ENCODE measurements at places on chromosomes 16 and 17.

GRCh38 chr16:89823087-89823823 lies 5.0 kb upstream of the SPIRE2 start:
- DNase-seq = no peak

- no peak for DNase-seq
Measured at GRCh38 chr16:54942353-54942943, 11.8 kb downstream of the IRX5 start.

- no peak for DNase-seq
Measured at GRCh38 chr17:58267347-58268324, 13.1 kb downstream of the MPO start.

- no peak for DNase-seq
Measured at GRCh38 chr17:28394337-28395116, 11.5 kb downstream of the SLC46A1 start.

GRCh38 chr17:68512960-68513474 lies 787 bp downstream of the PRKAR1A start:
- DNase-seq = no peak

DNA sequence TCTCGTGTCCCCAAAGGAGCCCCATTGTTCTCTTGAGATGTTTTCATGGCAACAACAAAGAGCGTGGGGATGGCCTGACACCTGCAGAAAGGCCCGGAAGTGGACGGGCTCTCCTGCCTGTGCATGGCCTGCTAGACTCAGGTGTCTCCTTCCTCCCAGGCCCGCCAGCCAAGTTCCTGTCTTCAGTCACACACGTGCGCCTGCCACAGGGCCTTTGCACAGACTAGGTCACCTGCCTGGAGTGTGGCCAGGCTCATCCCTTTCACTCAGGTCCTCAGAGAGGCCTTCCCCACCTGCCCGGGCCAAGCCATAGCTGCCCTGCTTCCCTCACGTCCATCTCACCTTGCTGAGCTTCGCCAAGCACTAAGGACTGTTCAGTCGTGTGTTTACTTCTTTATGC lies 300.9 kb downstream of the FOXL1 start:
- DNase-seq = no peak

DNA sequence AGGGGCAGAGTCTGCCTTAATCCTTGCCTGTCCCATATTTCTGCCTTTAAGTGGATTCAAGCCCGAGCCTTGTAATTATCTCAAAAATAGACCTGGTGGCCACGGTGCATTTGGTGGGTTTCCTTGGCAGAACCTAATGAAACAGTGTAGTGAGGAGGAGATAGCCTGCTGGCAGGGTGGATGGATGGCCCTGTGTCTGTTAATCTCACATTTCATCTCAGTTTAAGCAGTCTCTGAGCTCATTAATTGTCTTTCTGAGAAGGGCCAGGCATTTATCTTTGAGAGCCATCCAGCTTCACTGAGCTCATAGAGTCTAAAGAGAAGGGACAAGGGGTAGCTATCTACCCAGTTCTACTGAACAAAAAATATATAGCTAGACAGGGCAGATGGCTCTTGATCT lies 364.0 kb upstream of the EEF2KMT start:
- DNase-seq = no peak

GRCh38 chr17:67466251-67466796 lies 89.2 kb downstream of the PITPNC1 start:
- DNase-seq = no peak

GRCh38 chr16:83085660-83086059 lies 458.9 kb downstream of the CDH13 start:
- no peak for DNase-seq

DNA sequence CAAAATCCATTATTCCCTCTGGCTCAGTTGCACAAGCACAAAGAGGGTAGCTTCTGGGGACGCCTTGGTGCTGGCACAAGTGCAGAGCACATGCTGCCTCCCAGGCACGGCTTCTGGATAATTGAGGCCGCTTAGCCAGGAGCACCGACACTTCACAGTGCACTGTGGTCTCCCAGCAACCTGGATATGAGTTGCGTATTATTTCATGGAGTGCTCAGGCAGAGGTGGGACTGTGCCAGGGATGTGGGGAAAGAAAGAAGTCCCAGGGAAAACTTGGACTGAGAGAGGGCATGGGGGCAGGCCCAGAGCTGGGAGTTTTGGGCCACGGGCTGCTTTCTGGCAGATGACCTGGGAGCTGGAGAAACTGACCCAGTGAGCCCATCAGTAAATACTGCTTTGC lies 37.5 kb downstream of the MPRIP start:
- no peak for DNase-seq

DNA sequence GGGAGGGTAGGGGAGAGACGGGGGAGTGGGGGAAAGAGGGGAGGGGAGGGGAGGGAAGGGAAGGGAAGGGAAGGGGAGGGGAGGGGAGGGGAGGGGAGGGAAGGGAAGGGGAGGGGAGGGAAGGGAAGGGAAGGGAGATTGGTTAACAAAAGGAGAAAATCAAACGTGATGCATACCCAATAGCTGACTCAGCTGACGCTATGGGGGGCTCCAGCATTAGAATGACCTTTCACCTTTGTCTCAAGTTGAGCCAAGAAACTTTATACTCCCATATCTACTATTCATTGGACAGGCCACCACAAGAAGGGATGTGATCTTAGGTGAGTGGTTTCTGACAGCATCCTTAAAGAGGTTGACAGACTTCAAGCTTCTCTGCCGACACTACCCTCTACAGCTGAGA lies 432.8 kb upstream of the CDH5 start:
- no peak for DNase-seq

DNA sequence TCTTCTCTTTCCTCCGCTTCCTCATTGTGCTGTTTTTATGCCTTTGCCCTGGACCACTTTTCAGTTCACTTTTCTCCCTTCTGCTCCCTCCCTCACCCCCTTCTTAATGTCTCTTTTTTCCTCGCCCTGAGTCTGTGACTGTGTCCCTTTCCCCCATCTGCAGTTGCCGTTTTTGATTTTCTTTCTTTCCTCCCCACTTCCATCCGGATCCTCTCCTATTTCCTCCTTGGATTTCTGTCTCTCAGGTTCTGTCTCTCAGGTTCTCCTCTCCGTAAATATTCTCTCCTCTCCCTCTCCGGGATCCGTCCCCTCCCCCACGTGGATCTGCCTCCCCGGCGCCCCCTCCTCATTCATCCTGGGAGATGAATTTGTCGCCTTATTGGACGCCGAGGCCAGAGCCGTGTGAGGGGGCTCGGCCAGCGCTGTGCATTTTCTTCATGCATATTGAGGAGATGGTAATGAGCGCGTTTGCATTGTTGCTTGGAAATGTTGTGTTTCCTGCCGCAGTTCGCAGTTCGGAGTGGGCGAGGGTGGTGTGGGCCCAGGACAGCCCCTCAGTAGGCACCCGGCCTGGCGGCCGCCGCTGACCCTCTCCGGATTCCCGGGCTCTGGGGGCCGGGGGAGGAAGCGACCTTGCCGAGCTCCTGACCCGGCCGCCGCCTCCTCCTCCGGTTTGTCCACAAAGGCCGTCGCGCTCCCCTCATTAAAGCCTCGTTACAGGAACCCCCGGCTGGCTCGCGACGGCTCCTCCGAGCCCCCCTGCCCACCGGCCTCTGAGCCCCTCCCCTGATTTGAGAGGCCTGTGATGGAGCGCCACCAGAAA lies 4.5 kb upstream of the IRX3 start:
- DNase-seq = no peak

DNA sequence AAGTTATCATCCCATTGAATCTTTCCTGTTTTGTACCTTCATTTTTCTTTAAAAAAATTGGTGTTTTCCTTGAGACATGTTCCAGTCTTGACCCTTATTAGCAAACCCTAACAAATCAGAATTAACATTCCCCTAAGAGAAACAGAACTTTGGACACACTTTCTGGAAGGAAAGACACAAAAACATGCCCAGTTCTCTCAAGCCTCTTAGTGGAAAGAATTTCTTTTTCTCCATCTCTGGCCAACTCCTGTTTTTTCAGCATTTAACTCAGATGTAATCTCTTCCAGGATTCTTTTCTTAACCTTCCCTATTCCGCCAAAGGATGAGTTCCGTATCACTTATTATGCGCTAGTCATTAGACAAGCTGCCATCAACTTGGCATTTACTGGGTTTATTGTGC lies 23.9 kb upstream of the CDH8 start:
- no peak for DNase-seq

GRCh38 chr16:69351309-69352027 lies at the start of gene TMED6:
TMED6 (minus strand) TSS chr16:69351786; CDS start chr16:69351753, 33 bp downstream.
- DNase-seq = no peak

- peak; percentile 36 for DNase-seq
Measured at GRCh38 chr16:70454222-70455034, at the start of gene FCSK. FCSK (plus strand) TSS chr16:70454595; CDS start chr16:70463191, 8,596 bp downstream.

DNA sequence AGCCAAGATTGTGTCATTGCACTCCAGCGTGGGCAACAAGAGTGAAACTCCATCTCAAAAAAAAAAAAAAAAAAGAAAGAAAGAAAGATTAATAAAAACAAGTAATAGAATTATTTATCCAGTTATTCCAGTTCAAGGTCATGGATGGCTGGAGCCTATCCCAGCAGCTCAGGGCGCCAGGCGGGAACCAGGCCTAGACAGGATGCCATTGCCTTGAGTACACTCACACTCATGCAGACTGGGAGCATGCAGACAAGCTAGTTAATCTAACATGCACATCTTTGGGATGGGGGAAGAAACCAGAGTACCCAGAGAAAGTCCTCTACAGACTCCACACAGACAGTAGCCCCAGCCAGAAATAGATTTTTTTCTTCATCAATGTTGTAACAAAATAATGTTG lies 17.9 kb downstream of the PDP2 start:
- DNase-seq = no peak

DNA sequence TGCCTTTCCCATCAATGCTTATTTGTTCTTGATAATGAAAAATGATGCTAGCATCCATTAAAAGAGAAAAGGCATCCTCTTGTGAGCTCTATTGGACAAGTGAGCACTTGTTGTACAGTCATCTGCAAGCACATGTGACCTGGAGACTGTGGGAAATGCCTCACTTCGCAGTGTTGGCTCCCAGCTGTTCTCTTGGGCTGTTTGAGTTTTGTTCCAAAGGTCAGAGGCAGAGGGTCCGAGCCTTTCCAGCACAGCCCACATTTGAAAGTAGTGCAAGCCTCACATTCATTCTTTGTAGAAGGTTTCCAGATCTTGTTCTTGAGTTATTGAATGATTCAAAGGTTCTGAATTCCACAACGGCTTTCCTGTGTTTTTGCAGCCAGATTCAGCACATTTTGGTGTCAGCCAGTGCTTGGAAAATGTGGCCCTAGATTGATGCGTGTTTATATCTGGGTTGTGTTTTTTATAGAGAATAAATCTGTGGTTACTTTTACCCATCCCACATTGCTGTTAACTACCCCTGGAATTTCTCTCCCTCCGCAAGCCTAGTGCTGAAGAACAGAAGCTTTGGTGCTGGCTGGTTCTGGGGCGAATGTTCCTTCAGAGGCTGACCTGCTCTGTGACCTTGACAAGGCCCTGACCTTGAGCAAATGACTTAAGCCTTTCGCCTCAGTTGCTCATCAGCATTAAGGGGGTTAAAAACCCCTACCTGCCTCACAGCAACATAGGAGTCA lies 49.8 kb downstream of the CDH1 start:
- no peak for DNase-seq

DNA sequence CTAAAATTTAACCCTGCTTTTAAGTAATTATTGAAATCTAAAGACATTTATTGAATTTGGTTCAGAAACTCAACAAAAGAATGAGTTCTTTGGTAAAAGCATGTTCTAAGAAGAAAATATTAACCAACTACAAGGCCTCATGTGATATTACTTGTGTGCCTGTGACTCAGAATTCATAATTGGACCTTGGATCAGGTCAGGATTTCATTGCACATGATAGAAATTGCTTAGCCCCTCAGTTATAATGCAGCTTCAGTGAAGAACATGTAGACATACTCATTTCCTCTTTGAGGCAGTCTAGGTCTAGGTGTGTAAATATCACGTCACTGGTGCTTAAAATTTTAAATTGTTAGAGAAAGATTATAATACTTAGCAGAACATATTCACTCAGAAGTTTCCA lies 410.0 kb upstream of the SOX9 start:
- DNase-seq = no peak

DNA sequence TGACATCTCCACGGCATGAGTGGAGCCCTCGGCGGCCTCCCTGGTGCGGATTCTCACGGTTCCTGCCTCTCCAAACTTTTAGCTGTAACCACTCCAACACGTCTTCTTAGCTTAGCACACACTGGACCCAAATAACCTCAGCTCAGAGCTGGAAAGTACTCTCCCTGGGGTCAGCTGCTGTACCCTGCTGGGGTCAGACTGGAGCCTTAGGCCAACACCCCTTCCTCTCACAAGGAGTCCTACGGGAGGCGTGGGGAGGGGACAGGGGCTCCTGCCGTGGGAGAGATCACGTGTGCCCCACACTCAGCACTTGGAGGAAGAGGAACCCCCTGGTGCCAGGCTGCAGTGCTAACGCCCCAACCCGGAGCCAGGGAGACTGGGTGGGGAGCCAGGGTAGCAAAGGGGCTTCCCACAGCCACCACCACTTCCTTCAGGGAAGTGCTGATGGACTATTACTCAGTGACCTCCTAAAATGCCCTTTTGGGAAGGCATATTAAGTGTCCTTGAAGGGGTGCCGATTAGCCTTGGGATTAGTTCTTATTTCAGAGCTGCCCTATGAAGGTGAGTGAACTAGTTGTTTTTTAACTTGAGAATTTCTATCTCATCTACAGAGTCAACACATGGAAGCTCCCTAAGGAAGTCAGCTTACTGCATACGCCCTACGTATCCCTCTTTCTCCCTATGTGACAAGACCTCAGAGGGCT lies 124.0 kb downstream of the HIC1 start:
- no peak for DNase-seq

DNA sequence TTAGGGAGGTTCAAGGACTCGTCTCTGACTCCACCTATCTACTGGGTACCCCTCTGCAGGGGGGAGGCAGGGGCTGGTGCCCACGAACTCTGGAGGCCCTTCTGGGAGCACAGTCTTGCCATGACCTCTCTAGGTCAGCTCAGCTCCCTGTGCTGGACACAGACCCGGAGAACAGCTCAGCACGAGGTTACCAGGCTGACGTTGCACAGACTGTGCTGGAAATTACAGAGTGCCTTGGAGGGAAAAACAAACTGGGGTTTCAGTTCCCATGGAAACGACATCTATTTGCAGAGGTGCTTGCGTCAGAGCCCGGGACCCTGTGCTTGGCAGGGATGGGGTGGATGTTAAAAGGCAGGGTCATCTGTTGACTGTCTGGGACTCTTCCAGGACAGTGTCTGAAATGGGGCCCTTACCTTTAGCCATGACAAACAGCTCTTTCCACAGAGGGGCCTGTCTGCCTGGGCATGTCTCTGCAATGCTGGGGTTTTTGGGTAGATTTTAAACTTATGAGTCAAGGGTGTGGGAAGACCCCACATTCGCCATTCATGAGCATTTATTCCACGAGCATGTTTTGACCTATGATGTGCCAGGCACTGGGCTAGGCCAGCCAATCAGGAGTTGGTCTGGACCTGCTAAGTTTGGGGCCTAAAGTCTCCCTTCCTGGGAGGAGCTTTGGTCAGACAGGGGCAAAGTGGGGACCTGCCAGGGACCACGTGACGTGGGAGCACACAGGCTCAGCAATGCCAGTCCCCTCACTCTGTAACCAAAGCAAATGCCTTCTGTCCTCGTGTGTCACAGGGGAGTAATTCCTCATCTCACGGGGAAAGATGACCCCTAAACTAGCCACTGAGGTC lies 22.5 kb downstream of the CCR7 start:
- DNase-seq = no peak
